Choroid plexus epithelial cell (primary cell): ENCODE measurements at places on chromosomes 7 and 10.
A peak's percentile ranks its signal among the peaks of the same experiment; 100 is the strongest.

- DNase-seq: peak; percentile 68
Observed at GRCh38 chr10:3813986-3814837, 29.2 kb upstream of the KLF6 start.

DNA sequence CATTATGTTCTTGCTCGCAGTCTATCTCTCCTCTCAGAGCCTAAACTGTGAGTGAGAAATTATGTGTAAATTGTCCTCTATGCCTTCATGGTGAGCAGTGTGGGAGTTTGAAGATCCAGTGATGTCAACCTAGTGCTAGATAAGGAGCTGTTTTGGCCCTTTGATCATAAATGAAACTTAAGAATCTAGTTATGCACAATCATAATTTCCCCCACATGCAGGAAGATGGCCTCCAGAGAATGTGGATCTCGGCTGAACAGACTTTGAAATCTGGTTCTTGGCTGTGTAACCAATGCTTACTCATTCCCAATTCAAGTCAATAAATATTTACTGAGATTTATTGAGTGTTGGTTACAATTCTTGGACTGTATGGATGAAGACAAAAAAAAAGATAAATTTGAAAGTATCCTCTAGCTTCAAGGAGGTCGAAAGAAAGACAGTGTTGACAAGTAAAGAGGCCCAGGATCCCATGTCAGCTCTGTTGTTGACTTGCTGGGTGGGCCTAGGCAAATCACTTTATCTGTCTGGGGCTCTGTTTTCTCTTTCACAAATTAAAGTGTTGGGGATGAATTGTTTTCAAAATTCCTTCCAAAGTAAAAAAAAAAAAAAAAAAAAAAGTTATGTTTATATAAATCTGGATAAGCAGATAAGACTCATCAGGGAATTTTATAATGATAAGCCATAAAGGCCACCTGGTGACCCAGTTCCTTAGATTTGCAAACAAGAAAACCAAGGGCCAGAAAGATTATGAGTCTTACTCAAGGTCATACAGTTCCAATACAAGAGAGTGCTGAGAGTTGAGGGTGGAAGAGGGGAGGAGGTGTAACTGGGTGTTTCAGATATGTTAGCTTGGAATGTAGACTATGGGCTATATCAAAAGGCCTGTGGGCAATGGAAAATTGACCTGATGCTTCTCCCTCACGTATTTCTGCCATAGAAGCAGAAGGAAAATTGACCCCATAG is 969.9 kb downstream of the KCNMA1 start:
- DNase-seq: no peak

DNA sequence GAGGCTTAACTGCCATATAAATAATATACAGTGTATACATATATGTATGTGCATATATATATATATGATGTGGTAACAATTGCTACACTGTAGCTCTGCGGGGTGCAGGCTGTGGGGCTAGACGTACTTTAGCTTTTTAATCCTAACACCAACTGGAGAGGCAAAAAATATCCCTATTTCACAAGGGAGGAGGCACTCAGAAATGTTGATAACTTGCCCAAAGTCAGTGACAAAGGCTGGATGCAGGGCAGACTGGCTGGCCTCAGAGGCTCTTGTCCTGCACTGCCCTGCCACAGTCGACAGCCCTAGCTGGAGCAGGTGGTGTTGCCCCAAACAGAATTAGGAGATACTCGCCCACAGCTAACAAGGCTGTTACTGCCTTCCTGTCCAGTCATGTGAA is 1.5 kb upstream of the RELN start:
- no peak for DNase-seq

- no peak for DNase-seq
Observed at GRCh38 chr10:89475125-89475524, 60.3 kb downstream of the SLC16A12 start.

GRCh38 chr7:96196676-96197075 is 125.2 kb downstream of the SLC25A13 start:
- no peak for DNase-seq

DNA sequence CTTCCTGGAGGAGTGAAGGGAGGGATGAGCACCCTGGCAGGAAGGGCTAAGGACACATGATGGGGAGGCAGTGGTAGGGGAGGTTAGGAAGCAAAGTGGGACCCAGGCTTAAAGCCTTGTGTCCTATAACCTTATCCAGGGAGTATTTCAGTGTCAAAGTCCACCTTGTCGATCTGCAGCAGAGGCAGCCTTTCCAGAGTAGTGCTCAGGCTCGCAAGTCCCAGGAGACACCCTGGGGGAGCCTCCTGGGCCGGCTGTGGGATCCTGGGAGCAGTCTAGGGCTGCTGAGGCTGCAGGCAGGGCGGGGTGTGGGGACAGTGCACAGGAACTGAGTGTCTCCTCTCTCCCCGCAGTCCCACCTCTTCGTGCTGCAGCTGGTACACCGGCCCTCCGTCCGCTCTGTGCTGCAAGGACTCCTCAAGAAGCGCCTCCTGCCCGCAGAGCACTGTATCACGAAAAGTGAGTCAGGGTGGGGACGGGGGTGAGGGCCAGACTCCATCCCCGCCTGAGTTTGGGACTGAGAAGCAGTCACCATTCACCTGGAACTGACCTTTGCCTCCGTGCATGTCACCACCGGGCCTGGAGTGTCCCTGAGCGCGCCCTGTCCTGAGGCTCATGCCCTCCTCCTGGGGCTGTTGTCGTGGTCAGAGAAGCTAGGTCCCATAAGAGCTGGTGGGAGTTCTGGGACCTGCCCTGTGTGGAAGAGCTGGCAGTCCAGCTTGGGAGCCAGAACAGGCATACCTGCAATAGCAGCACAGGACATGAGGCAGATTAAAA is 45.3 kb upstream of the PPIF start:
- DNase-seq: no peak

- DNase-seq: no peak
Observed at GRCh38 chr7:27519793-27520469, 142.8 kb downstream of the HIBADH start.

- no peak for DNase-seq
Observed at GRCh38 chr10:61605221-61605620, 57.5 kb upstream of the CABCOCO1 start.

GRCh38 chr7:20313626-20314025 is 17.1 kb upstream of the ITGB8 start:
- DNase-seq: no peak

DNA sequence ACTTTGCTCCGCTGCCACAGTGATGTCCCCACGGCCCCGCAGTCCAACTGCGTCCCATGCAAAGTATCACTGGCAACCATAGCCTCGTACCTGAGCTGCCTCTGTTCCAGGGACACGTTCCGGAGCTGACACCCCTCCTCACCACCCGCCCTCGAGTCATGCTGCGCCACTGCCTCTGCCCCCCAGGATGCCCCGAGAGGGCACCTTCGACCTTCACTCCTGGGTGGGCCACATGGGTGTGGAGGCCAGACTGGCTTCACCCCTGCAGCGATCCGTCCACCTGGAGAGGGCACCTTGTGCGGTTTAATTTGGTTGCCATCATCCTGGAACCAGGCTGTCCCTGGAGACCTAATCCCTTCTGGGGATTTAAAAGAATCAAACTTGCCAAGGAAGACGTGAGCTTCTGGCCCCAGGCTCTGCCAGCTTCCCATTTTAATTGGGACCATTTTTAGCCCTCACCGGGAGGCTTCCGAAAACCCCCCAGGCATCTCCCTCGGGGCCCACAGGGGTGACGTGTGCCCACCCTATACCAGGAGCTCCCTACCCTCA is 19.2 kb upstream of the TNRC18 start:
- no peak for DNase-seq

DNA sequence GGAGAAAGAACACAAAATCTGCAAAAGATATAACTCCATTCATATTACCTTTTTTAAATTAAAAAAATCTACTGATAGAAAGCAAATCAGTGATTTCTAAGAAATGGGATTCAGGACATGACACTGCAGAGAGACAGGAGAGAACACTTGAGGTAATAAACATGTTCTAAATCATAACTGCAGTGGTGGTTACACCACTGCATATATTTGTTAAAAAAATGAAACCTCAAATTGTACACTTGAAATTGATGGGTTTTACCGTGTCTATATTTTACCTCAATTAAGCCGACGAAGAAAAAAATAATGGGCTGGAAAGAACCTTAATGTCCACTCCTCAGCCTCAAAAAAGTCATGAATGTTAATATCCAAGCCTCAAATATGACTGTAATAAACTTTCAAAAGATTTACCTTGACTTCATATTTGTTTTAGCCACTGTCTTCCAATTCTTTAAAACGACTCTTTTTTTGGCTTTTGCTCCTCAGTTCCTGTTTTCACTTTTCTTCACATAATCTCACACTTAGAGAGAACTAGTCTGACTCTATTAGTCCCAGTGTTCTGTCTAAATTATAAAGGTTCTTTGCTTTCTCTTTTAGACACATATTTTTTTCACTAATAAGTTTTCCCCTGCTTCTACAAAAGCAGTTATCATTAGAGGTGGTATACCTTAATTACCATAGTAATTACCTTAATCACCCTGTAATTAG is 502.4 kb downstream of the GRM8 start:
- DNase-seq: no peak

GRCh38 chr10:76382381-76382851 is 951.0 kb downstream of the LRMDA start:
- peak; percentile 55 for DNase-seq

DNA sequence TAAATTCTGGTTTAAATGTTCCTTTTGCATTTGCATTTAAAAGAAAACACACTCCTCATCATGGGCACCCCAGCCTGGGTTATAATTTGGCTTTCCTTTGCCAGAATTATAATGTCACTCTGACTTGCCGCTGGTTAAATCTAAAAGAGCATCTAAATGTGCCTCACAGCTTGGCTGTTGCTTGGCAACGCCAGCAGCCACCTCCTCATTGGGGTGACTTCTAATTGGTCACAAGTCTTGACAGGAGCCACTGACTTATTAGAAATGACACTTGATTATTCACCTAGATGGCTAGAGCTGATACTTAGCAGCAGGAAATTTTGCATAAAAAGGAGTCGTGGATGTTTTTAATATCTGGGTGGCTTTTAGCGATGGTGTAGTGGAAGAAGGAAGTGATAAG is 114.3 kb downstream of the TBXAS1 start:
- DNase-seq: no peak

- no peak for DNase-seq
Observed at GRCh38 chr7:133646472-133647315, 393.8 kb downstream of the EXOC4 start.

DNA sequence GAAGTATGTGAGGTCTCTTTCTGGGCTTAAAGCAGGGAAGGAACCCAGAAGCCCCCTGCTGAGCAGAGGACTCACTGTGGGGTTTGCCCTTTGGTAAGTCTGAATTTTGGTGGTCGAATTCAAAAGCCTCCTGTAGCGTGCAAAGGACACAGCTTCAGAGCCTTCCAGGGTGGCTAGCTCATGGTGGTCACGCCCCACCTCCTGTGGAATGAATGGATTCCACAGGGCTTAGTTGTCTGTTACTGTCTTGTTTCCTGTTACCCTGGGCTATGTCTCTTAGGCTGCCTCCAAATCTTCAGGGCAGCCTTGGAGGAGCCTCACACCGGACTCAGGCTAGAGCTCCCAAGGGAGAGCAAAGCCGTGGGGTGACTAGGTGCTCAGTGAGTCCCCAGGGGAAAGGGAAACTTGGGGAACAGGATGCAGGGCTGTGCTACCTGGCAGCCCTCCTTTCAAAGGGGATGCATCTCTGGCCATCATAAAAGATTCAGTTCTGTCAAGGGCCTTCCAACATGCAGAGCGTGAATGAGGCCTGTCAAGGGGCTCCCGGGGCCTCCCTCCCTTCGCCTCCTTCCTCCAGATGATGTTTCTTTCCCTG is 211.7 kb downstream of the CCSER2 start:
- DNase-seq: peak; percentile 89

DNA sequence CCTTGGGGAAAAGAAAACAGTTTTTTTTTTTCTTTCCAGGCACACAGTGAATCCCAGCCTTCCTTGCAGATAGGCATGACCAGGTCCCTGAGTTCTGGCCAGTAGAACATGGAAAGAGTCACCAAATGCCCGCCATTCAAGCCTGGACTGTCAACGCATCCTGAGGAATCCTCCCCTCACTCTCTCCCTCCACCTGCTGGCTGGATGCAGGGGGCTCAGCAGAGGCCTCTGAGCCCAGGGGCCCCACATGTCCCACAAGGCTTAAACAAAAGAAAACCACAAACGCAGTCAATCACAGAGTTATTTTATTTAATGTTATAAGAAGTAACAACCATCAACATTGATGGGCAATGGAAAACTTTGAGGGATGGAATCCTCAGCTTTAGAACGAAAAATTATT is 93.1 kb downstream of the JCAD start:
- no peak for DNase-seq

- peak; percentile 64 for DNase-seq
Observed at GRCh38 chr7:141231018-141231792, 157.3 kb downstream of the TMEM178B start.

GRCh38 chr7:32399311-32399710 is 90.9 kb downstream of the LSM5 start:
- DNase-seq: no peak

- no peak for DNase-seq
Observed at GRCh38 chr7:97310-97841, 95.0 kb upstream of the FAM20C start.

GRCh38 chr7:78225534-78225933 is 427.0 kb downstream of the PHTF2 start:
- DNase-seq: peak; percentile 44

DNA sequence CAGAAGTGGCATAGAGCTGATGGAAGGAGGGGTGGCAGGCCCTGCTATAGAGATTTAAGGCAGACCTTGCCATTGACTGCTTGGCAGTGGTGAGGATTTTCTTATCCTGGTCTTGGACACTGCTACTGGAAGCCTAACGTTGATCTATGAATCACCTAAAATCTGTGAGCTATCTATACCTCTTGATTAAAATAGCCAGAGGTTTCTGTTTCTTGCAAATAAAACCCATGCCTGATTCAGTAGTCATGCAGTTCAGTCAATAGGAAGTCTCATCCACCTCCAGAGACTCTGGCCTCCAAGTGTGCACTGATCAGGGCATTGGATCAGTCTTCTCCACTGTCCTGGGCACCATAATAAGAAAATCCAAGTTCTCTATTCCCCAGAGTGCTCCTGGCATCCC is 286.5 kb downstream of the PTEN start:
- no peak for DNase-seq

DNA sequence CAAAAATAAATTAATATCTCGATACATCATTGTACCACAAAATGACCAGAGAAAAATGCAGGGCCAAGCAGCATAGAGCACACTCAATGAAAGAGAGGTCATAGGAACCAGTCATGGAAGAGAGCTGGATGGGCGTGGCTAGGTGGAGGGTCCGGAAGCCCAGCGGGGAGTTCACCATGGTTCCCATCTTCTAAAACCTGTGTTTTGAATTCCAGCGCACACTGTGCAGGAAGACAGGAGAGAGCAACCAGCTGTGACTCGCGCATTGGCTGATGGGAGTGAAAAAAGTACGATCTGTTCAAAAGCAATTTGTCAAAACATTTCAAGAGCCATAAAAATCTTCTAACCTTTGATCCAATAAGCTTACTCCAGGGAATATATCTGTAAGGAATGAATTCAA is 125.2 kb upstream of the NANOS1 start:
- peak; percentile 60 for DNase-seq

DNA sequence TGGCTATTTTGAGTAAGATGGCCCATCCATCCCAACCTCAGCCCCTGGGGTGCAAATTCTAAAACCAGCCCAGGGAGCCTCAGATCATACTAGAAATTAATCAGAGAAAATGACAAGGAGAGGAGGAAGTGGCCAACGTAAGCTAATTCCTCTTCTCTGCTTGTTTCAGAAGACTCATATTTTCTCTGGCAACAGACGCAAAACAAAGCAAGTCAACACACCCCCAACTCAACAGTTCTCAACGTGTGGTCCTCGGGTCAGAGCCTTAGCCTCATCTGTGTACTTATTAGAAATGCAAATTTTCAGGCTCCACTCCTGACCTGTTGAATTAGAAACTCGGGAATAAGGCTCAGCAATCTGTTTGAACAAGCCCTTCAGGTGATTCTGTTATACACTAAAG is 413.9 kb upstream of the AUTS2 start:
- no peak for DNase-seq

- no peak for DNase-seq
Observed at GRCh38 chr10:107420196-107420595, 255.7 kb upstream of the SORCS1 start.
